ENCODE measurements at places on chromosomes 3 and 15.

- ATAC-seq = no peak
These were observed 34.4 kb upstream of the MEIS2 start for GRCh38 chr15:37134699-37135131.

DNA sequence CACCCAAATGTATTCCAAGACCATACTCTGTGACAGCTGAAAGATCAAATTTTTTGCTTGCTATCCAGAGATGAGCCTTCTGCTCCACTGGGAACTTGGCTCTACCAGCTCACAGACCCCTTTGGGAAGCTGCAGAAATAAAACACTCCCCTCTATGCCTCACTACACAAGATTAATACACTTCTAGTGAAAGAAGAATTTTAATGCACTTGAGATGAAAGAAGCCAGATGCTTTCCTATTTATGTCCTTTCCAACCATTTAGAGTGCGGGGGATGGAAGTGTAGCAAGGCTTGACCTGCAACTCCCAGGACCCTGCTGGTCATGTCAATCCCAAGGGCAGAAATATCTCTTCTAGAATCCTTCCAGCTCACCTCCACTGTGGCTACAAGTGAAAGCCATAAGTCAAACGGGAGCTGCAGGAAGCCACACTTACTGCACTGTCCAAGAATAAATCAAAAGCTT is 34.7 kb downstream of the ANXA2 start:
- no peak for ATAC-seq

DNA sequence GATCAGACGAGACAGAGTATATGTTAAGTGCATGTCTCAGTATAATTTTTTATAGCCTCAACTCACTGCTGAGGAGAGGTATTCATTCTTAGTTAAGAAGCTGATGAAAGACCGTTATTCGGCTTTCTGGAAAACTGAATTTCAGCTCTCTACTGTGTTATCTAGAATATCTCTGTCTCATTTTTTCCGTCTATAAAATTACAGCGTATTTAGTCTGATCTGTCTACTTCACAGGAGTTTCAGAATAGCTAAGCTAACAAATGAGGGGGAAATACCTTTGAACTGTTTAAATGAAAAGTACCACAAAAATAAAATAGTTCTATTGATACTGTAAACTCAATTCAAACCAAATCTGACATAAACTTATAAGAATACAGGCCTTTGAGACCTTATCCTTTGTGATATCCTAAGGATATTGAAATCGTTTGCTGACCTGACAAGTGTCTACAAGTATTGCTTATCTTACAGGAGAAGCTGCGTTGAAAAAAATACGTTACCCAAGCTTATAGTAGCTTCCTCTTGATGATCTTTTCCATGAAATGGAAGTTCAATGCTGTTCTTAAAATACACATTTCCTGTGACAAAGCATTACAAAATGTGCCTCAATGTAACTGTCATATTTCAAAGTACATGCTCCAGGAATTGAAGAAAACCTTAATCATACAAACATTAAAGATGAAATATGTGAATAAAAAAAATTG is 104.6 kb downstream of the IL1RAP start:
- peak; percentile 81 for ATAC-seq

DNA sequence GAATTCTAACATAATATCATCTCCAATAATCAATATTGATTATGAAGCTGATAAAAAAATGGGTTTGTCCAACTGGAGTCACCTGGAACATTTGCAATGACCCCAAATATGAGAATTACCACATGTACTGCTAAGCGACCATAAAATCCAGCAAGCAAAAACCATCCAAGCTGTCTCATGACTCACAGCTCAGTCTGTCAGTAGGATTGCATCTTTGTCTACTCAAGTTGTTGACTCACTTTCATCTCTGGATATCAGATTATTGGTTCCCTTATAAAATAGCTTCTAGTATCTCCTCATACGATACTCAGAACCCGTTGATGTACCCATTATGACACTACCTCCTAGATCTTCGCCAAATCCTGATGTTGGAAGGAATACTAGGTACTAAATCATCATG is 209.8 kb upstream of the ATP11B start:
- no peak for ATAC-seq

DNA sequence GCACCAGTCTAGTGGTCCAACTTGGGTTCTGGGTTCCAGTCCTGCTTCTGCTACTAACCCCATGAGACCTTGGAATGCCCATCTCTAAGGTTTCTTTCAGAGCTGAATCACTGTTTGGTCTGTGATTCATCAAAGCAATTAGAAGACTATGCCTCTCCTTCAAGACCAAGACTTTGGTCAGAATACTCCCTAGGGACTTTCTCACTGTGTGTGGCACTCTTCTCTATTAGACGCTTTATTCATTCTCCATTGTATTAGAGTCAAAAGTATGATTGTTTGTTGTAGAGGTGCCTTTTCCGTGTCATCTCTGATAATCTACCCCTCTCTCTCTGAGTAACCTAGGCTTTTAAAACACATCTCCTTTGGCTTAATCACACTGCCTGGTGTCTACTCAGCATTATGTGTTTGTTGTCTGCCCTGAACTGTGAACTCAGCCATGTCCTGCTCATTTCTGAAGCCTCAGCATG is 90.5 kb downstream of the LPP start:
- peak; percentile 84 for ATAC-seq

DNA sequence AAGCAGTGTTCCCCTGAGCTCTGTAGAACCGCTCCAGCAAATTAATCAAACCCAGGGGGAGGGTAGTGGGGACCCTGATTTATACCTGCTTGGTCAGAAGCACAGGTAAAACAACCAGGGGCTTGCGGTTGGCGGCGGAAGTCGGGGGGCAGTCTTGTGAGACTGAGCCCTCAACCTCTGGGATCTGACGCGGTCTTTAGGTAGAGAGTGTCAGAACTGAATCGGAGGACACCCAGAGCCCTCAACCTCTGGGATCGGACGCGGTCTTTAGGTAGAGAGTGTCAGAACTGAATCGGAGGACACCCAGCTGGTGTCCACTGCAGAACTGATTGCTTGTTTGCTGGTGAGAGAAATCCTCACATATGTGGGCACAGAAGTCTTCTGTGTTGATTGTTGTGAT is 12.9 kb upstream of the PAQR5 start:
- no peak for ATAC-seq

- ATAC-seq = no peak
These were observed 66.0 kb upstream of the ARL8B start for GRCh38 chr3:5056111-5056391.

DNA sequence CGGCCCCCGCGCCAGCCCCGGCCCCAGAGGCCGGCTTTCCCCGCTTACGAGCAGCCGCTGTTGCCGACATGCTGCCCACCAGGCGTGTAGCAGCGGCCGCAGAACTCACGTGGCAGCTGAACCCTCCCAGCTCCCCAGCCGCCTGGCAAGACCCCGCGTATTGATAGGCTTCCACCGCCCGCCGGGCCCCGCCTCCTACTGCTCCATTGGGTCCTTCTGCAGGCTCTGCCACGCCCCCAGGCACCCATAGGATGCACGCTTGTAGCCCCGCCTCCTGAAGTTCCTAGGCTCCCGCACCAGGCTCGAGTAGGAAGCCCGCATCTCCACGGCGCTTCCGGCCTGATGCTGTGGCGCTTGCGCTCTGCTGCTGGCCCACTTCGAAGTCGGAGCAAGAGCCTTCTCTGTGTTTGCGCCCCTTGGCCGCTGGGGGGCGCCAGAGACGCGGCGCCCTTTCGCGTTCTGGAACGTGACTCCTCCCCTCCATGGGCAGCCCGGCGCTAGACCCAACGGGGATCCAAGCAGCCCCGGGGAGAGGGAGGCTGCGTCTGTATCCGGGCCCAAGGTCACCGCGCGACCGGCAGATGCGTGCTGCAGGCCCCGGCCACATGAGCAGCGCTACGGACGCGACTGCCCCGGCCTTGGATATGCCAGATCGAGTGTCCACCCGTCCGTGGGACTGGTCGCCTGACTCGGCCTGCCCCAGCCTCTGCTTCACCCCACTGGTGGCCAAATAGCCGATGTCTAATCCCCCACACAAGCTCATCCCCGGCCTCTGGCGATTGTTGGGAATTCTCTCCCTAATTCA is at the start of the genes PARP3 and RRP9:
TSS of gene PARP3 (plus strand) at position 566 of the 805 bp plus-strand sequence. CDS start 993 bp downstream, outside the sequence.
TSS of gene RRP9 (minus strand) at position 107 of the 805 bp plus-strand sequence. CDS start at position 70, 37 bp downstream.
- peak; percentile 96 for ATAC-seq

- ATAC-seq = no peak
These were observed 46.9 kb upstream of the KIF23 start for GRCh38 chr15:69367236-69367635.

- ATAC-seq = no peak
These were observed 184.2 kb upstream of the STAC start for GRCh38 chr3:36196058-36196457.
